ENCODE measurements at places on chromosomes 7 and 10.

DNA sequence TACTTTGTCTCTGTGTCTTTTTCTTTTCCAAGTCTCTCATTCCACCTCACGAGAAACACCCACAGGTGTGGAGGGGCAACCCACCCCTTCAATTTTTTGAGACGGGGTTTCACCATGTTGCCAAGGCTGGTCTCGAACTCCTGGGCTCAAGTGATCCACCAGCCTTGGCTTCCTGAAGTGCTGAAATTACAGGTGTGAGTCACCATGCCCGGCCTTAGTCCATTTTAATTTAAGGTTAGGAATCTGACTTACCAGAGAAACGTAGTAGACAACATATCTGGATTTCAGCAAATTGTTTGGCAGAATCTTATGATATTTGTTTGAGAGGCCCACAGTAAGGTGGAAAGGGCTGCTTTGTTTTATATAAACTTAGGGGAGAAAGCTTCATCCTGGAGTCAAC lies 3.2 kb upstream of the NFKB2 start:
- no peak overlapping the region for H3K27ac ChIP-seq
- H3K4me3 ChIP-seq: peak overlapping the region; percentile 91
- H3K36me3 ChIP-seq: peaks cover 26% of the 10 kb centered on the region
- no peaks in the 10 kb centered on the region for H3K27me3 ChIP-seq
- DNase-seq: no peak
- H3K4me1 ChIP-seq: peaks cover 23% of the 10 kb centered on the region

- no peak for DNase-seq
- peaks cover 15% of the 10 kb centered on the region for H3K27me3 ChIP-seq
- H3K4me3 ChIP-seq: peak overlapping the region; percentile 3
- H3K36me3 ChIP-seq: peaks cover 17% of the 10 kb centered on the region
- H3K27ac ChIP-seq: no peak overlapping the region
- peaks cover 14% of the 10 kb centered on the region for H3K4me1 ChIP-seq
Measured at GRCh38 chr10:94364482-94364881, 1.7 kb upstream of the NOC3L start.

- H3K27me3 ChIP-seq: peaks cover 7% of the 10 kb centered on the region
- DNase-seq: no peak
- H3K4me1 ChIP-seq: peaks cover 5% of the 10 kb centered on the region
- H3K4me3 ChIP-seq: no peak overlapping the region
- H3K27ac ChIP-seq: no peak overlapping the region
Measured at GRCh38 chr10:104092749-104093148, 7.1 kb upstream of the COL17A1 start.

DNA sequence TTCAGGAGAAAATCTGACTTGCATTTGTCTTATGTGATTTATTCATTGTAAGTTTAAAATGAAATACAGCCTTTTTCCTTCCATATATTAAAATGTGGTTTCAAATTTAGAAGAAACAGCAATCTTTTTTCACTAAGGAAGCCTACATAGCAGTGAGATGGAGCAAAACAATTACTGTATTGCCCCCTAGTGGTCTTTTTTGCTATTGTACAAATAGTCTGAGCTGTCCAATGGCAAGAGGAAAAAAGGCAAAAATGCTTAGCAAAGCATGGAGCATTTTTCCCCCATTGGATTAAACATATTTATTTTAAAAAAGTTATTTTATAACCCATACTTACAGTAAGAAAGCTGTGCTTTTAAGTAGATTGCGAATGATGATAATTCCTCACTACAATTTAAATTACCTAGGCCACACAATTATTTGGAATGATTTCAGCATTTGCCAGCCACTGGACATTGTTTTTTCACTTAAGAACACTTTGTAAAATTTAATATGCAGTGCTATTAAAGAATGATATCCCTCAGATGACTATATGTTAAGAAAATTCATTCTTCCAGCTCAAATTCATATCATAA lies 119.5 kb downstream of the CPED1 start:
- no peaks in the 10 kb centered on the region for H3K4me1 ChIP-seq
- H3K4me3 ChIP-seq: no peak overlapping the region
- no peaks in the 10 kb centered on the region for H3K36me3 ChIP-seq
- H3K27me3 ChIP-seq: peaks cover 15% of the 10 kb centered on the region

GRCh38 chr10:29344073-29344820 lies 55.4 kb downstream of the LYZL1 start:
- no peak for DNase-seq
- peaks cover 4% of the 10 kb centered on the region for H3K4me1 ChIP-seq
- H3K27ac ChIP-seq: no peak overlapping the region
- H3K27me3 ChIP-seq: peaks cover 4% of the 10 kb centered on the region

DNA sequence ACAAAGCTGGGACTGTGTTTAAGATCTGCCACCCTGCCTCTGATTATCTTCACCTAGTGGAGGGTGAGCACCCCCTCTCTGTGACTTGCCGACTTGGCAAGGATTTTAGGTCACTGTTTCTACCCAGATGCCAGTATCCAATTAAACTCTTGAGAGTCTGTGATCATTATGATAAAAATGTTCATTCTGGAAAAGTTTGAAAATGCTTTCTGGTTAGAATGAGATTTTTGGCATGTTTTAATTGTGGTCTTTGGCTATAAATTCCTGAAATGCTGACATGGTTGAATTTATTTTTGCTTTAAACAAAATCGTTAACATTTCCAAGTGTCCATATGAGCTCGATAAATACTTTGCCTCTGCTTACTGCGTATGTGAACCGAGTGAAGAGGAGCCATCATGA lies 221.4 kb downstream of the BICC1 start:
- no peak overlapping the region for H3K4me3 ChIP-seq
- no peaks in the 10 kb centered on the region for H3K4me1 ChIP-seq
- no peaks in the 10 kb centered on the region for H3K27me3 ChIP-seq

DNA sequence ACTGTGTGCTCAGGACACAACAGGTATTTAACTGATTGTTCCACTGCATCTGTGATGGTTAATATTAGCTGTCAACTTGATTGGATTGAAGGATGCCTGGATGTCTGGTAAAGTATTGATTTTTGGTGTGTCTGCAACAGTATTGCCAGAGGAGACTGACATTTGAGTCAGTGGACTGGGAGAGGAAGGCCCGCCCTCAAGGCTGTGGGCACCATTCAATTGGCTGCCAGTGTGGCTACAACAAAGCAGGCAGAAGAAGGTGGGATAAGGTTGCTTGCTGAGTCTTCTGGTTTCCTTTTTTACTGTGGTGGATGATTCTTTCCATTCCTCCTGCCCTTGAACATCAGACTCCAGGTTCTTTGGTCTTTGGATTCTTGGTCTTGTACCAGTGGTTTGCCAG lies 137.1 kb upstream of the FAM13C start:
- H3K36me3 ChIP-seq: no peaks in the 10 kb centered on the region
- no peak overlapping the region for H3K27ac ChIP-seq
- H3K4me1 ChIP-seq: no peaks in the 10 kb centered on the region
- no peak overlapping the region for H3K4me3 ChIP-seq

- H3K27ac ChIP-seq: no peak overlapping the region
- H3K4me1 ChIP-seq: peaks cover 6% of the 10 kb centered on the region
- H3K27me3 ChIP-seq: peaks cover 6% of the 10 kb centered on the region
- DNase-seq: no peak
- H3K36me3 ChIP-seq: peaks cover 7% of the 10 kb centered on the region
Measured at GRCh38 chr10:101848894-101849351, 5.3 kb upstream of the KCNIP2 start.

DNA sequence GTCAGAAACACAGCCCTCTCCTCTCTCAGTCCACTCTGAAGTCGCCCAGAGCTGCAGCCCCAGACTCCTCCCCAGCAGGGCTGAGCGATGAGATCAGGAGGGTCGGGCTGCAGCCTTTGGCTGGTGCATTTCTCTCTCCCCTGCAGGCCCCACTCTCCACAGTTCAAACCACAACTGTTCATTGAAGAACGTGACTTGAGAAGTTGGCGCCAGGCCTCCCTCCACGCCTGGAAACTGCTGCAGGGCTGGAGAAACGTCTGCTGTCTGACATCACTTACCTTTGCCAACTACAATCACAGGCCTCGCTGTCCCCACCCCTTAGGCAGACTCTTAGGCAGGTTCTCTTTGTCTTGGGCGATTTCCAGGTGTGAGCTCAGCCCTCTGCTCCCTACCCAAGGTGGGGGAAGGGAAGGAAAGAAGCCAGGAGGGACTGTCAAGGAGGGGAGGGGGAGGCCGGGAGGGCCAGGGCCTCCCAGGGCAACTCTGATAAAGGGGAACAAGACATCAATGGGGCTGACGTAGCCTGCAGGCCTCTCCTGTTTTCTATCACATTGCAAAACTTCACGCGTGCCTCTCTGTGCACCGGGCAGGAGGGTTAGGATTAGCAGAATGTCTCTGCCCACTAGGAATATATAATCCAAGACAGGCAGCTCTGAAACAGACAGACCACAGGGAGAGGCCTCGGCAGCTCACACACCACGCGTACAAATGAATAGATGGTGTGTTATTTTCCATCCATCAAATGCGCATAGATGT lies 32.7 kb downstream of the CALML5 start:
- no peaks in the 10 kb centered on the region for H3K4me1 ChIP-seq
- H3K27ac ChIP-seq: no peak overlapping the region
- no peaks in the 10 kb centered on the region for H3K27me3 ChIP-seq
- DNase-seq: no peak
- H3K4me3 ChIP-seq: no peak overlapping the region

- no peak overlapping the region for H3K4me3 ChIP-seq
- H3K36me3 ChIP-seq: no peaks in the 10 kb centered on the region
Measured at GRCh38 chr10:71225291-71226058, 13.1 kb downstream of the UNC5B start.

DNA sequence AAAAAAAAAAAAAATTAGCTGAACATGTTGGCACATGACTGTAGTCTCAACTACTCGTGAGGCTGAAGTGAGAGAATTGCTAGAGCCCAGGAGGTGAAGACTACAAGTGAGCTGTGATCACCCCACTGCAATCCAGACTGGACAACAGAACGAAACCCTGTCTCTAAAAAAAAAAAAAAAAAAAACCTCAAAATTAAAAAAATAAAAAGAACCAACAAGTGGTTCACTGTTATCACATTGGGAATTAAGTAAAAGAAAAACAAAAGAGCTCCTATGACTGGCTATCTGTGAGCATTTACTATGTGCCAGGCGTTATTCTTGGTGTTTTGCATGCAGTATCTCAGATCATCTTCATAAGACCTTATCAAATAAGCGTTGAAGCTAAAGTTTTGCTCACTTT lies 66.0 kb downstream of the ANLN start:
- no peak overlapping the region for H3K4me3 ChIP-seq
- H3K36me3 ChIP-seq: peaks cover 29% of the 10 kb centered on the region
- no peaks in the 10 kb centered on the region for H3K27me3 ChIP-seq
- no peak overlapping the region for H3K27ac ChIP-seq
- no peak for DNase-seq

GRCh38 chr7:151351967-151352366 lies 10.4 kb downstream of the NUB1 start:
- H3K4me1 ChIP-seq: peaks cover 31% of the 10 kb centered on the region
- peaks cover 63% of the 10 kb centered on the region for H3K36me3 ChIP-seq
- no peaks in the 10 kb centered on the region for H3K27me3 ChIP-seq
- H3K4me3 ChIP-seq: peak overlapping the region; percentile 54
- peak; percentile 59 for DNase-seq
- peak overlapping the region; percentile 90 for H3K27ac ChIP-seq

DNA sequence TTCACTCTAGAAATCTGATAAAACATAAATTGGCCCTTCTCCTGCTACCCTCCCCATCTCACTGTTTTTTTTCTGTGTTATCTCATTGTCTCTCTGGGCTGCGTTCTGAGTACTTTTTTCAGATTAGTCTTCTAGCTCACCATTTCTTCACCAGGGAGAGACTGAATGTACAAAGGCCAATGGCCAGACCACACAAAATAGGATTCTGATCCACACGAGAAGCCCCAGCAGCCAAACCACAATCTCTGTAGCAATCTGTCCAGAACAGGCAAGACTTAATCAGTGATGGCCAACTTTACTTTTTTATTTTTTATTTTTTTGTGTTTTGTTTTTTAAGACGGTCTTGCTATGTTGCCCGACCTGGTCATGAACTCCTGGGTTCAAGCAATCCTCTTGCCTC lies 55.9 kb upstream of the PAPSS2 start:
- no peak for DNase-seq
- no peaks in the 10 kb centered on the region for H3K36me3 ChIP-seq
- peaks cover 7% of the 10 kb centered on the region for H3K4me1 ChIP-seq
- H3K27ac ChIP-seq: no peak overlapping the region
- no peaks in the 10 kb centered on the region for H3K27me3 ChIP-seq
- H3K4me3 ChIP-seq: no peak overlapping the region

- no peak overlapping the region for H3K4me3 ChIP-seq
- H3K27ac ChIP-seq: no peak overlapping the region
- H3K27me3 ChIP-seq: no peaks in the 10 kb centered on the region
Measured at GRCh38 chr7:86863452-86863851, 196.0 kb downstream of the ELAPOR2 start.

GRCh38 chr7:131424219-131424822 lies 96.6 kb downstream of the MKLN1 start:
- no peak overlapping the region for H3K4me3 ChIP-seq
- H3K27me3 ChIP-seq: no peaks in the 10 kb centered on the region
- DNase-seq: no peak
- H3K4me1 ChIP-seq: peaks cover 5% of the 10 kb centered on the region
- no peak overlapping the region for H3K27ac ChIP-seq

GRCh38 chr10:65847436-65848230 lies 1078.2 kb upstream of the LRRTM3 start:
- no peak overlapping the region for H3K4me3 ChIP-seq
- H3K27ac ChIP-seq: no peak overlapping the region
- H3K4me1 ChIP-seq: no peaks in the 10 kb centered on the region
- no peak for DNase-seq
- no peaks in the 10 kb centered on the region for H3K27me3 ChIP-seq

DNA sequence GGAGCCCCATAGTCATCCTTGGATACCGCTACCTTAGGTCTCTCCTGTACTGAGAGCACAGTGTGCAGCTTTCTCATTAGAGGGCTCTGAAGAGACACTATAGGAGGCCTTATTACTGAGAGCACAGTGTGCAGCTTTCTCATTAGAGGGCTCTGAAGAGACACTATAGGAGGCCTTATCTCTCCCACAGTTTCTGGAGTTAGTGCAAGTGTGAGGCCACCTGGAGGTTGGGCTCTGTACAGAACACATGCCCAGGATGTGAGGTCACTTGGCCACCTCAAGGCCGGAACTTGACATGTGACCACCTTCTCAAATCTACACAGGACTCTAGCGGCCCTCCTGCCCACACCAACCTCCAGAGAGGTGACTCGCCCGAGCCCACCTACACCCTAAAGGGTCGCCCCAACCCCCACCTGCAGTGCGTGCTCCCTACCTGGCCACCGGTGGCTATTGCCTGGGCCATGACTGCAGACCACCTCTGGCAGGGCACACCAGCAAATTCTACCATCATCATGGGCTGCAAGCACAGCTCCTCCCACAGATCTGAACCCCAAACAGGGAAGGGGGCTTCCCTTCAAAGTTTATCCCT lies 24.6 kb downstream of the FRMPD2 start:
- no peak for DNase-seq
- H3K27ac ChIP-seq: no peak overlapping the region
- no peak overlapping the region for H3K4me3 ChIP-seq
- H3K36me3 ChIP-seq: no peaks in the 10 kb centered on the region

- no peaks in the 10 kb centered on the region for H3K27me3 ChIP-seq
- H3K4me3 ChIP-seq: no peak overlapping the region
- no peak for DNase-seq
- no peaks in the 10 kb centered on the region for H3K36me3 ChIP-seq
Measured at GRCh38 chr7:122726881-122727280, 24.2 kb upstream of the RNF148 start.
